Spinal cord (tissue), 10 donors: ENCODE measurements at places on chromosomes 7 and 10. TPM values are rescaled to one million over a fixed set of nuclear protein-coding genes. Genes with fewer than 3 reads are reported as not detected.

Gene NPC1L1
- total RNA-seq, result 0.10 TPM

Gene PON3
- 4.0 TPM for total RNA-seq

DNA sequence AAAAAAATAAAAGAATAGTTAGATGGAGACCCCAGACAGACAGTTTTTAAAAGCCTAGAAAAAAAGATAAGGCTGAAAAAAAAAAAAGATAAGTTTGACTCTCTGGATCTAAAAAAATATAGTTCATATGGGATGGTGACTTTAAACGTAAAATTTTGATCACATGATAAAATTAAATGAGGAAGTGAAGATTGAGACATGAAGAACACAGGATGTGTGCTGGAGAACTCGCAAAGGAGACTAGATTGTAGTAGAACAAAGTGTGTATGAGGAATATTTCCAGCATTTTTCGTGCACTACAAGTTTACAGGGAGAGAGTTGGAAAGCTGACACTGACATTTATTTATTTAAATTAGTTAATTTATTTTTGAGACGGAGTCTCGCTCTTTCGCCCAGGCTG, 286.4 kb downstream of the PRPF18 start:
- DNase-seq, result no peak

GRCh38 chr10:70379581-70380176, 2.7 kb downstream of the LRRC20 start:
- DNase-seq, result no peak

DNA sequence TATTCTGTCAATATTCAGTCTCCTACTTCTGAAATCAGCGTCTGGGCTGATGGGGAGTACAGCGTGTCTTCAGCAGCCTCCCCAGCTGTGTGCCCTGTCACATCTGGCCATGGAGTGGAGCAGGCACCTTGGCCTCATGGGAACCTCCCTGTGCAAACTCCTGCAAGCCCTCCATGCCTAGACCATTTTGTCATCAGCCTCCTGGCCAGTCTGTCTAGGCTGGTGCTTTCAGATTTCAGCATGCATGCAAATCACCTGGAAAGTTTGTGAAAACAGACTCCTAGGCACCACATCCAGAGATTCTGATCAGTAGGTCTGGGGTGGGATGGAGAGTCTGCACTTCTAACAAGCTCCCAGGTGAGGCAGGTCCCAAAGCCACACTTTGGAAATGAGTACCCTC, 26.2 kb upstream of the CCSER2 start:
- DNase-seq, result no peak

Gene SPAM1
- total RNA-seq, result not detected

GRCh38 chr10:129163531-129163930, 303.5 kb upstream of the MGMT start:
- no peak for DNase-seq

- no peak for DNase-seq
Measured at GRCh38 chr7:48365010-48365409, 193.8 kb downstream of the ABCA13 start.

DNA sequence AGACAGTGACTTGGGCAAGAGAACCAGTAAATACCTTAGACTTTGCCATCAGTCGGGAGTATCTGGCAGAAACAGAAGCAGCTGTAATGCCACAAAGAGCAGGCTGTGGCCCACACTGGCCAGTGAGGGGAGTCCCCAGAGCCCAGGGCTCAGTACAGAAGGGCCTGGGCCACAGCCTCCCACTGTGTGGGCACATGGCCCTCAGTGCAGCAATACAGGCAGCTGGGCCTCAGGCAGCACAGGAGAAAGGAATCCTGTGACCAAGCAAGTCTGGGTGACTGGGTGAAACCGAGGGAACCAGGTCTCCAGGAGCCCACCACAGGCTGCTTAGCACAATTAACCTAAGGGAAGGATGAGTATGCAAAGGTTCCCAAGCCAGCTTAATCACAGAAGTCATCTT, 14.0 kb downstream of the WDR91 start:
- no peak for DNase-seq

GRCh38 chr10:89613582-89613981, 31.5 kb downstream of the PANK1 start:
- no peak for DNase-seq

DNA sequence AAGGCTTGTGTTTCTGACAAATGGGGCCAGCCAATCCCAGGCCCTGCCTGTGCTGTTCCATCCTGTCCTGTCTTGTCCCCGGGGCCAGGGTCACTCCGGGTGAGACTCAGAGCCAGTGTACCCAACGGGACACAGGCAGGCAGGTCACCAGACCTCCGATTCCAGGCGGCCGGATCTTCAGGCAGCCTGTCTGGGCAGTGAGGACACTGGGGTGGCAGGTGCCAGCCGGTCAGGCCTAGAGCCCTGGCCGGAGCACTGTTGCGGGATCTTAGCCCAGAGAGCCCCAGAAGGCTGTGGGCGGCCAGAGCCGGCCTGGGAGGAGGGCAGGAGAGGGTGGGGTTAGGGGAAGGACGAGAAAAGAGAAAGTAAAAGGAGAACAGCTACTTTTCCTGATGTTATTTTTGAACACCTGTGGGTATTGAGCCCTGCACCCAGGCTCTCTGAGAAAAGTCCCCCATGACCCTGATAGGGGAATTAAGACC, 134.3 kb upstream of the TNRC18 start:
- DNase-seq, result no peak

Gene CCL24
- total RNA-seq, result not detected

DNA sequence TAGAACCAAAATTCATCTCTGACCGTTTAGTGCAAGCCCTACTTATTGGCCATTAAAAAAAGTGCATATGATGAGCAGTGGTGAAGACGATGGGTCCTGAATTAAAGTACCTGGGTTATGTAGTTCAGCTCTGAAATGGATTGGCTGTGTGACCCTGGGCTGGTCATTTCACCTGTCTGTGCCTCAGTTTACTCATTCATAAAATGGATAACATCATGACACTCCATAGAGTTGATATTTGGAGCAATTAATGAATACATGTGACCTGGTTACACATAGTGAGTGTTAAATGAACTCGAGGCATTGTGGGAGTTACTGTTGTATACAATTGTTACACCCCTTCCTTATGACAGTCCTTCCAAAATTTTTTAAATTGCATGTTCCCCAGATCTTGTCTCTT, 9.1 kb downstream of the MAP3K8 start:
- DNase-seq, result no peak

Gene GET4
- 17.7 TPM for total RNA-seq

GRCh38 chr7:78389022-78389421, 590.4 kb downstream of the PHTF2 start:
- DNase-seq, result no peak

DNA sequence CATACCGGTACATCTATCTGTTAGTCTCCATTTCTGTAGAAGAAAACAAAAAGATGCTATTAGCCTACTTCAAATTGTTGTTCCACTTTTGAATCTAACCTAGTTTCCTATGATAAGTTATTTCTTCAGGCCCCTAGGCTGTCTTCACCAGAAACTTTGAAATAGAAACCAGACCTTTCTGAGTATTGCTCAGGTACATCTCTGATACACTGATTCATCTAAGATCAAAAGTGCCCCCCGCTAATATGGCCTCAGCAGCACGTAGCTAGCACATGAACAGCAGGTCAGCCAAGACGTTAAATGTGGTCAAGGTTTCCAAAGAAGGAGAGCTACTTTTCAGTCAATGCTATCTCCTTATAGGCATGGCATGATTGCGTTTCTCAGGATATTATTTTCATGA, 23.6 kb downstream of the CTAGE6 start:
- DNase-seq, result no peak

DNA sequence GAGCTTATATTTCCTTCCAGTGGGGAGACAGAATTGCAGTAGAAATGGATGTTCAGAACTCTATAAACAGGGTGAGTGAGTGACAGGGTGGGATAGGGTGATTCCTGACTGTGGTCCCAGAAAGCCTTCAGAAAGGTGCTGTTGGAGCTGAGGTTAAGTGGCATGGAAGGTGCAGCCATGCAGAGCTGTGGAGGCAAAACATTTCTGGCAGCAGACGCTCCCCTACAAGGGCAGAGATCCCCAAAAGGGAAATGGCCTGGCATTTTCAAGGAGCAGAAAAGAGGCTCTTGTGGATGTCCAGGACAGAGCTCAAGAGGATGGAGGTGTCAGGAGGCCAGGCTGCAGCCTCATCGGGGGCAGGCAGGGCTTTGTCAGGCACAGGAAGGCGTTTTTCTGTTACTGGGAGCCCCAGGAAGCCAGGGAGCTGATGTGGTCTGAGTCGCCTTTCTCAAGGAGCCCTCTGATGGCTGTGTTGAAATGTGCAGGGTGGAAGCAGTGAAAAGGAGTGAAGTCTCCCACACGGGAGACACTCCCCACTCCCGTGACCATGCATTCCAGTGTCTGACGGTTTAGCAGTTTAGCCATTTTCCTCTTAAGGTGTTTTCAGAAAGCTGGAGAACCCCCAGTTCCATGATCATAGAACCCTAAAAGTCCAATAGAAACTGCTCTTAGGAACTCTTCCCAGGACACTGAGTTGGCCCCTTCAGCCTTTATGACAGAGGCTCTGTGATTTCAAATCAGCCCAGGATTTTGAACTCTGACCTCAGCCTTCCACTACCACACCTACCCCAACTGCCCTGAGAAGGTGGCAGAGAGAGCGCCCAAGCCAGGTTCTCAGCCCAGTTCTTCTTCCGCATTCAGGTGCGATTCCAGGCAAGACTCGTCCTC, 96.2 kb downstream of the C10orf105 start:
- no peak for DNase-seq

GRCh38 chr7:99024066-99024465, 119.8 kb downstream of the SMURF1 start:
- DNase-seq, result no peak

DNA sequence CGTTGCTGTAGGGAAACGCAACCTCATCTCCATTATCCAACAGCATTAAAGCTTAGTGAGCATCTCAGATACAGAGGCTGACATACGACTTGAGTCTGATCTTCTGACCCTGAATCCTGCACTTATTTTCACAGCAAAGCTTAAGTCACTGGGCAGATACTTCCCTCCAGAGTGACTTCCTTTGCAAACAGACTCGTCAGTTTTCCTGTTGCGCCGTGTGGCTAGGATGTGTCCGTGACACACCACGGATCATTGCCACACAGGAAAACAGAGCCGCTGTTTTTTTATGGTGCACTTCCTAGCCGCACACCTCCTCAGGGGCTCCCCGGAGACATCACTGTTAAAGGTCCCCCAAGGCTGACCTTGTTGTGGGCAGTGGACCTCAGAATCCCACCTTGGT, 94.9 kb upstream of the MKI67 start:
- DNase-seq, result no peak

- no peak for DNase-seq
Measured at GRCh38 chr10:11824376-11824775, 1.2 kb downstream of the PROSER2 start.

Gene ALOX5
- 9.3 TPM for total RNA-seq

Gene VPS37D
- 13.6 TPM for total RNA-seq

Gene FOXI2
- 0.17 TPM for total RNA-seq

DNA sequence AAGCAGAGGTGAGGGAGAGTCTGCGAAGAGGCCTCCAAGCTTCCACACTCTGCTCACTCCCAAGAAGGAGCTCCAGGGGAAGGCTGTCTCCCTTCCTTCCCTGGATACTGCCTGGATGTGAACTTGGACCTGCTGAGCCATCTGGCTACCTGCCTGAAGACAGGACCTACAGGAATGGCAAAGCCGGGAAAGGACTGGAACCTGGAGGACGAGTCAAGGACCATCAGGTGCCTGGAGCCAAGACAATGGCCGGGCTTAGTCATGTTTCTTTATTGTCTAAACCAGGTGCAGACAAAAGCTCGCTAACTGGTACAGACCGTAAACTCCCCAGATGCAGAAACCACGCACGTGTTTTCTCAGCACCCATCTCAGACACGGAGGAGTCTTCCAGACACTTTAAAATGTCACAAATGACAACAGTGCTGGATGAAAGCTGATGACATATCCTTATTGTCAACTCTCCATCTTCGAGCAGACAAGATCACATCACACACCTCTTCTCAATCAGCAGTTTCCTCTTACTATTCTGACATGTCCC, 12.1 kb downstream of the ASB13 start:
- no peak for DNase-seq

GRCh38 chr7:101819913-101820522, 2.6 kb downstream of the CUX1 start:
- no peak for DNase-seq

DNA sequence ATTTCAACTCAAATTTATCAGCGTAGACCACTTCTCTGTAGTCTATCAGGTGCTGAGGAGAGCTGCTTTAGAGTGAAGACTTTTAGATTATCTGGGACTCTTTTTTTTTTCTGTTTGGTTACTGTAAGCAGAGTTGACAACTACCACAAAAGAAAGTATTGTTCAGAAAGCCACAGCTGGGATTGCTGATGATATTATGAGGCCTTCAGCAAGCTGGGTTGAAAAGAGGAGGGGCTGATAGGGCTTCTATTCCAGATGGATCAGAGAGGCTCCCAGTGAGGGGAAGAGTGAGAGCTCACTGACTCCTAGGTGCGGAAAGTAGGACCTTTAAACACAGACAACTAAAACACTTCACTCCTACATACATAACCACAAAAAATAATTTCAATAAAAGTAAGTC, 188.5 kb upstream of the FERD3L start:
- DNase-seq, result no peak

Gene PTCD1
- total RNA-seq, result 5.3 TPM

Gene ZSWIM8
- total RNA-seq, result 38.8 TPM

Gene PPP1R17
- total RNA-seq, result 1.8 TPM

DNA sequence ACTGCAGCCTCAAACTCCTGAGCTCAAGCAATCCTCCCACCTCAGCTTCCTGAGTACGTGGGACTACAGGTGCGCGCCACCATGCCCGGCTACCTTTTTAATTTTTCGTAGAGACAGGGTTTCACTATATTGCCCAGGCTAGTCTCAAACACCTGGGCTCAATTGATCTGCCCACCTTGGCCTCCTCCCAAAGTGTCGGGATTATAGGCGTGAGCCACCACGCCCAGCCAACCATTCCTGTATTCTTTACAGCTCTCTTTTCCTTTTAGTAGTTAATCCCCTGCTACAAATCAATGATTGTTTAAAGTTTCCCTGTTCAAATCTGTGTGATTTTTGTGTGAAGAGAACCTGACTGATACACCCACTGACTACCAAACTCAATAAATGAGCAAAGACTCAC, 75.4 kb upstream of the SVIL start:
- no peak for DNase-seq

Gene NKX2-3
- total RNA-seq, result not detected

DNA sequence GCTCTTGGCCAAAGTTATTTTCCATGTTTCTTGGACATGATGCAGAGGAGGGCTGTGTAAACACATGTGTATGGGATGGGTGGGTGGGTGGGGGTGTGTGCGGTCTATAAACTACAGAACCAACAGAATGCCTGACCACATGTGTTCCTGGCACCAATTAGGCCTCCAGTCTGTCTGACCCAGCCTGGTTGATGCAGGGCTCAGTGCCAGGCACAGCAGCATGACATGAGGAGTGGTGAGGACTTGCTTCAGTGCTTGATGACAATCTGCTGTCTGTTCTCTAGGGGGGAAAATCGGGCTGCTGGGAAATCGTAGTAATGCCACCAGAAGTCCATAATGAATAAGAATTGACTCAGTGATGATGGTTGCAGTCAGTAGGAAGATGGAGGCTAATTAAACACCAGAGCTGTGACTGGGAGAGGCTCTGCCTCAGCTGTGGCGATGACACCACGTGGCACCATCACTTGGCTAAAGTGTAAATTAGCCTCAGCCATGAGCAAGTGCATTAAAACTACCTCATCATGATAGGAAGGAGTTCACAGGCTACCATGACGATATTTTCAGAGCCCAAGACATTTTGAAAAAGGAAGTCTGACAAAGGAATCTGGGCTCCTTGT, 260.1 kb upstream of the PODXL start:
- DNase-seq, result no peak
